ENCODE measurements at places on chromosomes 2 and 18. TPM values are rescaled to one million over a fixed set of nuclear protein-coding genes. Genes with fewer than 3 reads are reported as not detected.

Gene DARS1
- 170 TPM for total RNA-seq

Gene KIF5C
- 43.8 TPM for total RNA-seq

Gene VIL1
- not detected for total RNA-seq

Gene ZC3H6
- total RNA-seq = 2.1 TPM

Gene B3GNT7
- total RNA-seq = not detected

Gene CFAP221
- not detected for total RNA-seq

Gene SPATS2L
- 54.4 TPM for total RNA-seq

Gene PROKR1
- not detected for total RNA-seq

All from activated T-helper 17 cell treated with anti-CD3 and anti-CD28 coated beads, Interleukin-2, amount 50 U/mL, for 72 hours (primary cell).